ENCODE measurements at places on chromosomes 2 and 18. TPM values are rescaled to one million over a fixed set of nuclear protein-coding genes. Genes with fewer than 3 reads are reported as not detected.

Gene FIGN
- 1.0 TPM for total RNA-seq

Gene TEKT4
- total RNA-seq, result not detected

Gene ANTXR1
- 98.2 TPM for total RNA-seq

Gene VAMP8
- 3.2 TPM for total RNA-seq

Gene FBLN7
- total RNA-seq, result 1.8 TPM

Gene DNAJC5G
- not detected for total RNA-seq

Gene PROC
- total RNA-seq, result 0.13 TPM

Gene ASB18
- total RNA-seq, result not detected

Gene FBXO48
- total RNA-seq, result 0.65 TPM

Gene TIGD1
- total RNA-seq, result 5.2 TPM

Gene SMCHD1
- 32.9 TPM for total RNA-seq

Gene LINC00305
- total RNA-seq, result not detected

Gene MEP1B
- total RNA-seq, result not detected

Gene SPATA3
- not detected for total RNA-seq

Gene DPP10
- total RNA-seq, result 2.6 TPM

Gene DHRS9
- total RNA-seq, result 0.65 TPM

Gene GREB1
- 0.13 TPM for total RNA-seq

Gene PTPRM
- total RNA-seq, result 22.2 TPM

Gene SCN9A
- 1.0 TPM for total RNA-seq

Gene RGPD3
- under 0.01 TPM for total RNA-seq
